ENCODE measurements at places on chromosomes 6 and 20.

DNA sequence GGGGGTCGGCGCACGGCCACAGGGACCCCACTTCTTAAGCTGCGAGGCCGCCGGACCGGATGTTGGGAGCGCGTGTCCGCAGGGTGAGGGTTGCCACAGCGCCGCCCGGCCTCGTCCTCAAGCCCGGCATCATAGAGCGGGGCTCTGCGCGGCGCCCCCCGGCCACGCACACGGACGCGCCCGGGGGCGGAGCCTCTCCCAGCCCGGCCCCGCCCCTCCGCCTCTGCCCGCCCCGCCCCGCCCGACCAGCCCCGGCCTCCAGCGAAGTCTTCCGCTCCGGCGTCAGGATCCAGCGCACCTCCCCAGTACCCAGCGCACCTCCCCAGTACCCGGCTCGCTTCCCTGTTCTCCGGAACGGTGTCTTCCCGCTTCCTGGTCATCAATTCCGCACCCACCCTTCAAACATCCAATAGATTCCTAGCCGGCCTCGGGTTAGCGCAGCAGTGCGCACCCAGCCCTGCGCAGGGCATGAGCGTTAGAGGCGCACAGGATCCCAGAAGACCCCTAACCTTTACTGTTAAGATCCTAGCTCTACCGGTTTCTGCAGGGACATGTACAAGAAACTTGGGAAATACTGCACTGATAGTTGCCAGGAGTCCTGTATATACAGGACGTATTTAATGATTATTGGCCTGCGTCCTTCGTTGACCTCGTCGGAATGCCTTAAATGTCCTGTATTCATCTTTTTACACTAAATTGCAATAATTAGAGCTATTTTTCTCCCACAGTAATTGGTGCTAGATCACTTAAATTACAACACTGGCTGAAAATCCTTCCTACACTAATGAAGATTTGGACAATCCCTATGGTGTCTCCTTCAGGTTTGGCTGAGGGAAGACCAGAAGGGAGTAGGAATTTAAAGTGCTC is 535 bp upstream of the DNAAF9 start:
- peak; percentile 86 for DNase-seq

- no peak for DNase-seq
Measured at GRCh38 chr6:44190715-44191114, 26.0 kb upstream of the MYMX start.

DNA sequence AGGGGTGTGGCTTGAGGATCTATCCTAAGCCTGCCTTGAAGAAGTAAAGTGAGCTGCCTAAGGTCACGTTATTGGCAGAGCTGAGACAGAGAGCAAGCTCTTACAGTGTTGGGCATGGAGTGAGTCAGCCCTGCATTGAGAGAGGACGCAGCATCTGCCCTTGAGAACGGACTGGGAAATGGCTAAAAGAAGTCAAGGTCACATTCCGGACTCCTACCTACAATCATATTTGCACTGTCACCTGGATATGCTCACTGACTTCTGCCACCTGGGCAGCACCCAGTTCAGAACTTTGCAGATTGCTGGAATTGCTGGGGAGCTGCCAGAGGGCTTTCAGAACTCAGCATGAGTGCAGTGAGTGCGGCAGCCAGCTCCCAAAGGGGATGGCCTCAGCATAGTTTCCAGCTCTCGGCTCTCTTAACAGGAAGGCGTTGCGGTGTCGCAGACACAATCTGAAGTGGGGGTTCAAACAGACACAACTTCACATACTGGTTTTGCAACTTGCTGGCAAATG is 199.3 kb upstream of the SGK1 start:
- DNase-seq = peak; percentile 94

- no peak for DNase-seq
Measured at GRCh38 chr6:69026243-69026642, 391.2 kb downstream of the ADGRB3 start.

Measured in right lobe of liver (tissue), 6 donors.